ENCODE measurements at places on chromosomes 7 and 10.

- DNase-seq: no peak
These were observed 133.1 kb downstream of the CUBN start for GRCh38 chr10:16996530-16996964.

GRCh38 chr7:80552031-80552694, 40.3 kb upstream of the GNAT3 start:
- no peak for DNase-seq

- DNase-seq: no peak
These were observed 36.6 kb upstream of the FMC1 start for GRCh38 chr7:139304517-139304916.

DNA sequence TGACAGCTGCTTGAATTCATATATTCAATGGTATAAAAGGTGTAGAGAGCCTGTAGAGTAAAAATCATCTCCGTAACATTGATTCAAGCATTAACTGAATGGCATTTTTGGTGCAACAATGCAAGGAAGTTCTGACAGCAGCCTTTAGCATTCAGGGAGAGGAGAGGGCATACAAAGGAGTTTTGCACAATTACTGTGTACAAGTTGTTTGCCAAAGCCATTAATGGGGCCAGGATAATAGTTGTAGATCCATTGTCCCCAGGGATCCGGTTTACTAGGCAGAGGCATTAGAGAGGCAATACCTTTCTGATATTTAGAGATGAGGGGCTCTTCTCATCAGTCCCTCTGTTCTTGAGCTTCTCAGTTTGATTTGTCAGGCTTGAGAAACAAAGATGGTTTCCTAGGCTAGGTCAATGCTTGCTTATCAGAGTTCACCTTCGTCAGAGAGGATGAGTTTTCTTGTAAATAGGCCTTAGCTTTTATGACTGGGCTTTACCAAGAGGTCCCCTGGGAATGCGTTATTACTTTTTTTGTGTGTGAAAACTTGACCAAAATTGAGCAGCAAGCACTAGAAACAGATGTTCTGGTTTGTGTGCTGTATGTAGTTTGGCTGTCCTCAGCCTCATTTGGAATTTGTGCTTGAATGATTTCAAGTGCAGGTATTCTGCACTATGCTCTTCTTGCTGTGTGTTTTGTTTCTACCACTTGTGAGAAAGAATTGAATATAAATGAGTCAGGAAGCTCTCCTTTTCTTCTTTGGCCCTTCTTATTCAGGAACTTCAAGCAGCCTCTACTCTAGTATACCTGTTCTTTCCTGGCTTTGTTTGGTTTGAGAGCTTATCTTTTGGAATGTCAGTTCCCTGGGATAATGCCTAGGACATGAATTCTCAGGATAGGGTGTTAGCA, 32.0 kb downstream of the SND1 start:
- DNase-seq: no peak

GRCh38 chr7:138303230-138304070, 156.6 kb upstream of the TRIM24 start:
- DNase-seq: no peak

DNA sequence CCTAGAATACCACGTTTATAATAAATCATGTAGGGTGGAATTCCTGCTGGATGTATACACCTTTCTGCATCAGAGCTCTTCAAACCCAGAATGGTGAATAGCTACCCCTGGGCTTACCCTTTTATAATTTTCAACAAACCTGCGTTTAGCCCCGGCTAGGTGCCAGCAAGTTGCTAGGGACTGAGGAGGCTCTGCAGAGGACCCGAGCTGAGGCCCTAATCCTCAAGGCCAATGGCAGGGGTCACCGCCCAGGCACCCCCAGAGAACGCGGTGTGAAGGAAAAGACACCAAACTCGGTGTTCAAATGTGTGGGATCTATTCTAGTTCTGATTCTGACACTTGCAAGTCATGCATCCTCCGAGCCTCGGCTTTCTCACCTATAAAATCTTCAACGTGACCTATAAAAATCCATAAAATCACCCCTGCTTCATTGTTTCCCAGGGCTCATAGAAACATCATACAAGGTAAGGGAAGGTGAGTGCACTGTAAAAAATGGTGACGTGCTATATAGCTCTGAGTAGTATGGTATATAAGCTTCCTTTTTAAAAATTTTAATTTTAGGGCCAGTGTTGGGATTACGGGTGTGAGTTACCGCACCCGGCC, 2.5 kb upstream of the ANXA11 start:
- no peak for DNase-seq

DNA sequence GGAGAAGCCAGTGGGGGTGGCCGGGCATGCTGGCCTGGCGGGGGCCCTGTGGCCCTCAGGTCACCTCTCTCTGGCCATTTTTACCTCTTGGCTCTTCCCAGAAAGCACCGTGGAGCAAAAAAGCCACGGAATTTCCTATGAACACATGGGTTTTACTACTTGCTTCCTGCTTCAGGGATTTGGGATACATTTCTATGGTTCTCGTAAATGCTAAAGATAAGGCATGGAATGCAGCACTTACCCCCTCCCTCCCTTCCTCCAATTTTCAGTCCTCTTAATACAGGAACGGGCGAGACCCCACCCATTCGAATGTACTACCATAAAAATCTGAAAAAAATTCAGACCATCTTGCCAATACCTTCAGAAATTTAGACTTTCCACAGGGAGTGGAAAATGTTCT, 279.7 kb downstream of the ARHGAP12 start:
- DNase-seq: no peak

DNA sequence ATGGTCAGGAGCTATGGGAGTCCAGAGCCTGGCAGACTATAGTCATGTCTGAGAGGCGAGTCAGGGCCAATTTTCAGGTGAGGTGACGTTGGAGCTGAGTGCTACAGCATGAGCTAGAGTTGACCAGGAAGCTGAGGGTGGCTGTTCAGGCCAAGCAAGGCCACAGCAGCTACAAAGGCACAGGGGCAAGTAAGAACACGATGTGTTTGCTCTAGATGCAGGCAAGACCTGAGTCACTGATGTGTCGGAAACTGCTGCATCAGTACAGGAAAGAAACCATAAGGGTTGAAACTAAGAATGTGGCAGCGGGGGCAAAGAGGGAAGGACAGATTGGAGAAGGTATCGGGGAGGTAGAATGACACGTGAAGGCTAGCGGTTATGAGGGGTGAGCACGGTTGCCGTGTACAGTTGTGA, 11.8 kb upstream of the RRP12 start:
- DNase-seq: no peak

- no peak for DNase-seq
These were observed 218.8 kb downstream of the EBF3 start for GRCh38 chr10:129745186-129745750.

DNA sequence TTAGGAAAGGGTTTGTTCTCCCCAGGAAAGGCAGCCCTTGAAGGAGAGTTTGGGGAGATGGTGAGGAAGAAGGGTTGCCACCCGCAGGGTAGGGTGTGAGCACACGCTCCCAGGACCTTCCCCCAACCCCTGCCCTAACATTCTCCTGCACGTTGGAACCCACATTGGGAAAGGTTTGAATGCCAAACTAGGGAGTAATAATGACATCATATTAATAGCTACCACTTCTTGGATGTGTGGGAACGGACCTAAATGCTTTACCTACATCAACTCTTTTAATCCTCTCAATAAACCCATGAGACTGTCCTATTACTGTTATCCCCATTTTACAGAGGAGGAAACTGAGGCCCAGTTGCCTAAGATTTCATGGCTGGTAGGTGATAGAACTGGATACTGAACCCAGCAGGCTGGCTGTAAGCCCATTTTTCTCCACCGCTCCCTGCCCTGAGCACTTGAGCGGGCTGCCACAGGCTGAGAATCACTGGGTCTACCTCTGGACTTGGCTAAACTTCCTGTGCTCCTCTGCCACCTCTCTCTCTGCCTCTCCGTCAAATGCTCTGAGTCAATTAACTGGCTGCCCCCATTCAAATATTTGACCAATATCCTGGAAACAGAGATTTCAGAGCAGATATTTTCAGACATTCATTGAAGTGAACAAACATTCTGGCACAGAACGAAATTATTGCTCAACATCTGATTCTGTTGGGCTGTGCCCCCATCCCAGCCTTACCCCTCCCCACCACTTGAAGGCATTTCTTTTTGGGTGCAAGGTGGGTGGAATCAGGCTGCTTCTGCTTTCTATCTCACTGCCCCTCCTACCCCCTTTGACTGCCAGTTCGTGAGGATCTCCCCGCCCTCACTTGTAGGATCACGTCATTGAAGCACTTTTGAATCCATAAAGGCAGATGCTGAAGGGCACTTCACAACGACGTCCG, 129.7 kb downstream of the C10orf105 start:
- DNase-seq: no peak

GRCh38 chr7:24660546-24660945, 87.3 kb downstream of the PALS2 start:
- DNase-seq: no peak

DNA sequence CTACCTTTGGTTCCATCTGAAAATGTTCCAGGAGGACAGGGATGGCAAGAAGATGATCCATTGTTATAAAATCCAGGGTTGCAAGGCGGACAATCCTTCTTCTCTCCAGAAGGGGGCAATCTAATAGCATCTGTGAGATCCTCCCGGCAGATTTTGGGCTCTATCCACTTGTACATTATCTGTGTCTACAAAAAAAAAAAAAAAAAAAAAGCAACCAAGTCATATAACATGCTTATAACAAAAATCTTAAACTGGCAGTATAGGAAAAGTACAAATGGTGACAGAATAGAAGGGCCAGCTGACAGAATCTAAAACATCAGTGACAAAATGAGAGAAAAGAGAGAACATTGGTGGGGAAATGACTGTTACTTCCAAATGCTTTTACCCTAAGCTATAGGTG, 132.7 kb downstream of the ELAPOR2 start:
- DNase-seq: no peak

- DNase-seq: no peak
These were observed 110.9 kb upstream of the FAM180A start for GRCh38 chr7:135859538-135859937.

GRCh38 chr10:16611037-16611436, 89.4 kb upstream of the C1QL3 start:
- no peak for DNase-seq

DNA sequence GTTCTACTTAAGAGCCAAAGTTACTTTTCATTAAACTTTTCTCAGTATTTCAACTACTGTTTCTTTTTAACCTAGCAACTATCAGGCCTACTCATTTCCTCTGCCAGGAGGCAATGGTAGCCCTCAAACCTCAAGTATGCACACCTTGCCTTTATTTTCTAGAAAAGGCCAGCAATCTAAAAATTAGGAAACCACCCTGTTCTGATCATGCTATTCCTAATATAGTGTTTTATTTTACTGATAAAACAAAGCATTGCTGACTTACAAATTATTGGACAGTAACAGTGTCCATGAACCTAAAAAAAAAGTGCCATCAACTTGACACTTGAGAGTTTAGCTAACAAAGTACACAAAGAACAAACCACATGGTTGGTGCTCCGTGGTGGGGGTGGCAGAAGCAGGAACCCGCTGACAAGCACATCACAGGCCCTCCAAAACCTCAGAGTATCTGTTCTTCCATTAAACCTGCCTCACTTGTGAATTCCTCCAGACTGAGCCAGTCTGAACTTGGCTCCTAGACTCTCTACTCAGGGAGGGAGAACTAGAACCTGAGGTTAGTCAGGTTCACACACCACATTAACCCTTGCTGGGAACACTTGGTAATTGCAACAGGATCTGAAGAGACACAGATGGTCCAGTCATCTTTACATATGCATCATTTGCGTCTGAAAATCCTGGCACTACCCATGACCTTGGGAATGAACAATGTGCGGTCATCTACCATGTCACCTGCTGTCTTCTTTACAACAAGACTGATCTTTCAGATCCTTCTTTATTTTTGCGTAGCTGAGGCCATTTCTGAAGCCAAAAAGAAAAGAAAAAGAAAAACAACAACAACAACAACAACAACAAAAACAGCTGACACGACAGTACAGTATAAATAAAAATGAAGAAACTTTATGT, 31.9 kb downstream of the PIP4K2A start:
- no peak for DNase-seq

DNA sequence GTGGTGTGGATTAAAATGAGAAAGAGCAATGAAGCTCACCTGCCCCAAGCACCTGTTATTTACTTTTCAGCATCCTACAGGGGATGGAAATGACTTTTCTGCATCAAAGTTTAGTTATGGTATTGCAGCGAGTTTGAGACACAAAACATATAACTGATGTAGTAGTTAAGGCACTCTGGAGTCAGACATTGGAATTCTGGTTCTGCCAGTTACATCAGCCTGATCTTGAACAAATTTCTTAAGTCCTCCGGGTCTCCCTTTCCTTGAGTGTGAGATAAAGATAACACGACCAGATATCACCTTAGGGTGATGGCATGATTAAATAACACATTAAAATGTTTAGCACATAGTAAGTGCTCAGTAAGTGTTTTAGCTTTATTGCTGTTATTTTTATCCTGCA, 97.4 kb downstream of the ATXN7L1 start:
- DNase-seq: no peak

DNA sequence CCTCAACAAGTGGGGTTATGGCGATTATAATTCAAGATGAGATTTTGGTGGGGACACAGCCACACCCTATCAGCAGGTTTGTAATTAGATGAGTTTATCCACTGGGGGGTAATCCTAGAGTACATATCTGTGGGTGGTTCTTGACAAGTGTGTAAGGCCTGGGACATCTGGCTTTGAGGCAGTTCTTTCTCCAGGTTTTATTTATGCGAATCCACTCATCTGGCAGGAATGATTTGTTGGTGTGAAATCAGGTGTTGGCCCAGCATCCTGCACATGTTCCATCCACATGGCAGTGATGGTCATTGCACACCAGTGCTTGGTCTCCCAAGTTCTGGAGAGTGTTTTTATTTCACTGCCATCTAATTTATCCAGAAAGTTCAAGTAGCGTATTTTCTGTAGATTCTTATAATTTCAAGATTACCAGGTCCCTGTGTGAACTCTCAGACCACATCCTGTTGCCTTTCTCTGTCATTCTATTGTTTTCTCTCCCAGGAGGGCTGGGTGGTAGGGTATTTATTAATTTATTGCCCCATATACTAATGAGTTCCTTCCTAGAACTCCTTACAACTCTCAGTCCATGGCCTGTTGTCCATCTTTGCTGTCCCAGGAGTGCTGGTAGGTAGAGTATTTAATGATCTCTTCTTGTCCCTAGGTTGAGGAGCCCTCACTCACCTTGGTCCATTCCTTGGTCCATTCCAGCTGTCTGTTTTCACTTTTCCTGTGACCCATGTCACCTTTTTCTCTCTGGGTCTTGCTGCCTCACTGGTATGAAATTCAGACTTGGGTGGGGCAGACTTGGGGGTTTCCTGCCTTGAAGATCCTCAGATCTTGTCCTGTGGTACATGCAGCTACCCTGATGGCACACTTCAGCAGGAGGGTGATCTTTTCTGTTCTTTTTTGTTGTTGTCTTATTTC, 10.4 kb downstream of the RALA start:
- DNase-seq: no peak

DNA sequence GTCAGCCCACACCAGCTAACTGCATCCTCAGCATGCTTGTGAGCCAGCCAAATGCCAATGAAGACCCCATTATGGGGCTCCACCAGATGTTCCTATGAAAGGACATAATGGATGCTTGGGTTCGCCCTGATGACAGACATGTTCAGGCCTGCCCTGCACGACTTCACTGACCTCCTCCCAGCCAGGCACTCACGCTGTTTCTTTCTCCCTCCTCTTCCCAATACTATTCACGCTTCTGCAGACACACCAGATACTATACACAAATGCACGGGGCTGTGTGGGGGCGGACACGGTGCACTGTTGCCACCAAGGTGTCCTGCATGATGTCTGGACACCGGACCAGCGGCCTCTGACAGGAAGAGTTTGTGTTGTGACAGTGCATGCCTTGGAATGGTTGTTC, 284.2 kb downstream of the PRPF18 start:
- no peak for DNase-seq

- DNase-seq: no peak
These were observed 418.1 kb downstream of the GFRA1 start for GRCh38 chr10:115854740-115855435.

GRCh38 chr7:11726001-11726793, 105.8 kb downstream of the THSD7A start:
- no peak for DNase-seq
